Adrenal gland (tissue), 19 donors: ENCODE measurements at places on chromosomes 13 and 19. TPM values are rescaled to one million over a fixed set of nuclear protein-coding genes. Genes with fewer than 3 reads are reported as not detected.
A peak's percentile ranks its signal among the peaks of the same experiment; 100 is the strongest.

- no peaks in the 10 kb centered on the region for H3K36me3 ChIP-seq
- DNase-seq, result no peak
- H3K4me3 ChIP-seq, result no peak overlapping the region
- H3K4me1 ChIP-seq, result no peaks in the 10 kb centered on the region
- H3K27me3 ChIP-seq, result peaks cover 6% of the 10 kb centered on the region
Observed at GRCh38 chr19:41701401-41702075, 6.9 kb upstream of the CEACAM5 start.

NFIX gene
- 1.3 TPM for total RNA-seq

KLK4 gene
- not detected for total RNA-seq

FFAR2 gene
- total RNA-seq, result not detected

GRCh38 chr19:46909356-46909755 lies 48.6 kb downstream of the ARHGAP35 start:
- no peak for DNase-seq
- no peak overlapping the region for H3K4me3 ChIP-seq
- H3K36me3 ChIP-seq, result no peaks in the 10 kb centered on the region
- no peaks in the 10 kb centered on the region for H3K27me3 ChIP-seq

DNA sequence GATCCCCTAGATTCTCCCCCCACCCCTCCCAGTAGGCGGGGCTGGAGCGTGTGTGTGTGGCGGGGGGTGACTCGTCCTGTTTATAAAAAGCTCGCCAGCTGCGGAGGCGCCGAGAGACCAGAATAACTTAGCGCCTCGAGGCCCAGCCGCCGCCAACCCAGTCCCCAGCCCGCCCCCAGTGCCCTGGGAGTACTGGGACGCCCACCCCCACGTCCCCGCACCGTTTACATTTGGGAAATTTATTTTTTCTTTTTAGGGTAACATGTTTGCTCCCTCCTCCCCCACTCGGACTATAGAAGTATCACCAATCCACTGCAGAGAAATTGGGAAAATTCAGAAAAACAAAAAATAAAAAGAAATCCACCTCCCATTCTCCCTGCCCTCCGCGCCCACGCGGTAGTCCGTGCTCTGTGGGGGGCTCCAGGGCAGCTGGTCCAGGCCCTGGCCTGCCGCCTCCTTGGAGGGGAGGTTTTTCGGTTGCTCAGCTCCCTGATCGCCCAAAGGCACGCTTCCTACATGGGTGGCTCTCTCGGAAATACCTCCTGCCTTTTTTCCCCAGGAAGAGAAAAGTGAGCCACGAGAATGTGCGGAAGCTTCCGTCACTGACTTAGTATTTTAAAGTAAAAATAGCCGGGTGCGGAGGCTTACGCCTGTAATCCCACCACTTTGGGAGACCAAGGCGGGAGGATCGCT lies 1.5 kb upstream of the RAB3A start:
- no peaks in the 10 kb centered on the region for H3K36me3 ChIP-seq
- peaks cover 19% of the 10 kb centered on the region for H3K4me1 ChIP-seq
- no peaks in the 10 kb centered on the region for H3K27me3 ChIP-seq

DNA sequence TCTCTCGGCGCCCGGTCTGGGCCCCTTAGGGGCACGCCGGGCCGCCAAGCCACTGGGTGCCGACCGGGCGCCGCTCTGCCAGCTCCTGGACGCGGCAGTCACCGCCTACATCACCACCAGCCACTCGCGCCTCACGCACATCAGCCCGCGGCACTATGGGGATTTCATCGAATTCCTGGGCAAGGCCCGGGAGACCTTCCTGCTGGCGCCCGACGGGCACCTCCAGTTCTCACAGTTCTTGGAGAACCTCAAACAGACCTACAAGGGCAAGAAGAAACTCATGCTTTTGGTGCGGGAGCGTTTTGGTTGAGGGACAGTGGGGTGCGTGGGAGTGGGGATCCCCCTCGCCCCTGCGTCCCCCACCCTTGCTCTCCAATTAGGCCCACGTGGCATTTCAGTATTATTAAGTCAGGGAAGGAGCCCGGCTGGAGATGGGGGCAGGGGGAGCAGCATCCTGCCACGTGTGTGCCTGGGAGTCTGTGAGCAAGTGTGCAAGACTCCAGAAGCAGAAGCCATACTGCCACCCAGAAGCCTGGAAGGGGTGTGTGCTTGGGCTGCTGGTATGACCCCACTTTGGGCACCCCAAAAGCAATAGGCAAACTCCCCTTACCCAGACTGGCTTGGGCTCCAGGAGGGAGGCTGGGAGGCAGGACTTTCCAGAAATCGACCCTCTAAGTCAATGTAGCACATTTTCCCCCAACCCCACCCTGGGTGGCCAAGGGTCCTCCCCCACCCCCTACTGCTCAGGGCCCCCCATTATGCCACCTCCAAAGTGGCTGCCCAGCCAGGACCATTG lies 35.7 kb downstream of the ZSWIM4 start:
- H3K27ac ChIP-seq, result no peak overlapping the region
- peaks cover 29% of the 10 kb centered on the region for H3K4me1 ChIP-seq
- no peak for DNase-seq
- H3K27me3 ChIP-seq, result no peaks in the 10 kb centered on the region
- no peaks in the 10 kb centered on the region for H3K36me3 ChIP-seq
- H3K4me3 ChIP-seq, result no peak overlapping the region

NAXD gene
- total RNA-seq, result 55.0 TPM

DNA sequence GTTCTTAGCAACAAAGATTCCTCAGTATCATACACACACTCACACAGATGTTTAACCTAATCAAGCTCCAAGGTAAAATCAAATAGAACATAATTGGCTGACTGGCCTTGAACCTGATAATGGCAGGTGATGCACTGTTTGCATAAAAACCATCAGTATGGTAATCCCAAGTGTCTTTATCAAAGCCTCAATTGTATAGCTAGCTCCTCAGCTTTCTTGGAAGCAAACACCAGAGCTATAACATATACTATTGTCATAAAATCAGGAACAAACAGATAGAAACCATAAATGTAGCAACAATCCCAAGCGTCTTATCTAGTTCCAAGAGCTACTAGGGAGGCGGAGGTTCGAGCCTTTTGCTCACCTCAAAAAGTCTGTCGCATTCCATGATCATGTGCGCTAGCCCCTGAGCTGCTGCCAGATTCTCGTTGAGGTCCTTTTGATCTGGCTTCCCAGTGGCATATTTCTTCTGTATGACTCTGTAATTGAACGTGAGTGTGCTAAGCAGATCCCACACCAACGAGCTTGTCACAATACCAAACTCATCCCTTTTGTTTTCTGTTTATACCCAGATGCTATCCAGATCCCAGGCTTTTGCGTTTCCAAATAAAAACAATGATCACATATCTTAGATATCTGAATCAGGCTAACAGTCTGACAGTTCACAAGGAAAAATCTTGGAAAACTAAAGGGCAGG lies 95.3 kb downstream of the KL start:
- no peaks in the 10 kb centered on the region for H3K27me3 ChIP-seq
- H3K36me3 ChIP-seq, result peaks cover 71% of the 10 kb centered on the region
- H3K27ac ChIP-seq, result peak overlapping the region; percentile 70
- no peak for DNase-seq
- H3K4me1 ChIP-seq, result peaks cover 48% of the 10 kb centered on the region
- no peak overlapping the region for H3K4me3 ChIP-seq

DNA sequence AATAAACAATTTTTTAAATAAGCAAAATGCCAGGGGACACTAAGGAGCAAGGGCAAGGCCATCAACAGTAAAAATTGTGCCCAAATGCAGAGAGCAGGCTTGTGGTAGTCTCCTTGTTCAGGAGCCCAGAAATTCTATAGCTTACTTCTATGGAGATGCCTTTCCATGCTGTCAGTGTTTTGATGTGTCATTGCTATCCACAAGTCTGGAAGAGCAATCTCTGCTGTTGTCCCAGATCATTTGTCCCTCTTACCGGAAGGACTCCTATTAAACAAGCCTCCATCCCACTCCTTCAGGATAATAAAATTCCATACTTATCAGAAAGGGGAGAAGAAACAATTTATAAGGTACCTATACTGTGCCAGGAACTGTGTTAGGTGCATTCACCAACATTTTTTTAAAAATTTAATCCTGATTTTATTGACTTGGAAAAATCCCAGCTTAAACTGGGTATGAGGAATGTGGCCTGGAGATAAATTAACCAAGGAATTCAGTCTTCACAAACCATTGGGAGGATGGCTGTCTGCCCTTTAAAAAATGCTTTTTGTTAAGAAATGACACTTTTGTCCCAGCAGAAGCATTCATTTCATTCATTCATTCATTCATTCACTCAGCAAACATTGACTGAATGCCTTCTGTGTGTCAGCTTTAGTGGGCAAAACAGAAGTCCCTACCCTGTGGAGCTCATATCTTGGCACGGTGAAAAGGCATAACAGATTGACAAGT lies 26.8 kb upstream of the CYSLTR2 start:
- H3K4me3 ChIP-seq, result no peak overlapping the region
- H3K27ac ChIP-seq, result no peak overlapping the region
- H3K27me3 ChIP-seq, result no peaks in the 10 kb centered on the region
- DNase-seq, result no peak

DNA sequence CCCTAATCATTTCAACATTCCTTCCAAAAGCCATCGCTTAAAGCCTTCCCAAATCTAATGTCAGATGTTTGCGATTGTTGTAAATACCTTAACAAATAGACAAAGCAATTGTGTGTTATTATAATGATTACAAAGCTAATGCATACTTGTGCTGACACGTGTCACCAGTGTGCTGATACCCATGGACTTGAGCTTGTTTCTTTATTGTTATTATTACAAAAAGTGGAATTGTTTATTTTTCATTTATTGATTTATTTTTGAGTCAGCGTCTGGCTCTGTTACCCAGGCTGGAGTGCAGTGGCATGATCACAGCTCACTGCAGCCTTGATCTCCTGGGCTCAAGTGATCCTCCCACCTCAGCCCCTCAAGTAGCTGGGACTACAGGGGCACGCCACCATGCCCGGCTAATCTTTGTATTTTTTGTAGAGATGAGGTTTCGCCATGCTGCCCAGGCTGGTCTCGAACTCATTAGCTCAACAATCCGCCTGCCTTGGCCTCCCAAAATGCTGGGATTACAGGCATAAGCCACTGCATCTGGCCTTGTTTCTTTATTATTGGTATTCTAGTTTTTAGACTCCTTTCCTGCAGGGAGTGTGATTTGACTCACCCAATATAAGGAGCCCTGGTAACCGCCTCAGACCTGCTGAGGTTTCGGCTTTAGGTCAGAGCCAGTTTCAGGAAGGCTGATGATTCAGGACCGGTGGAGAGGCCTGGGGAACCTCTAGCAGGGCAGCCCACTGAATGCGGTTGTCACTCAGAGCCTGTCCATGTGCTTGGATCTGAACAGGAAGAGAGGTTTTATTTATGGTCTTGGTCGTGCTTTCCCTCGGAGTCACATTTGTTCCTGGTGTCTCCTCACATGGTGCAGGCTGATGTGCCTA lies 2.1 kb upstream of the FBXO17 start:
- no peak overlapping the region for H3K27ac ChIP-seq
- no peaks in the 10 kb centered on the region for H3K36me3 ChIP-seq
- H3K27me3 ChIP-seq, result peaks cover 4% of the 10 kb centered on the region
- H3K4me3 ChIP-seq, result no peak overlapping the region

FUZ gene
- 47.7 TPM for total RNA-seq

DNA sequence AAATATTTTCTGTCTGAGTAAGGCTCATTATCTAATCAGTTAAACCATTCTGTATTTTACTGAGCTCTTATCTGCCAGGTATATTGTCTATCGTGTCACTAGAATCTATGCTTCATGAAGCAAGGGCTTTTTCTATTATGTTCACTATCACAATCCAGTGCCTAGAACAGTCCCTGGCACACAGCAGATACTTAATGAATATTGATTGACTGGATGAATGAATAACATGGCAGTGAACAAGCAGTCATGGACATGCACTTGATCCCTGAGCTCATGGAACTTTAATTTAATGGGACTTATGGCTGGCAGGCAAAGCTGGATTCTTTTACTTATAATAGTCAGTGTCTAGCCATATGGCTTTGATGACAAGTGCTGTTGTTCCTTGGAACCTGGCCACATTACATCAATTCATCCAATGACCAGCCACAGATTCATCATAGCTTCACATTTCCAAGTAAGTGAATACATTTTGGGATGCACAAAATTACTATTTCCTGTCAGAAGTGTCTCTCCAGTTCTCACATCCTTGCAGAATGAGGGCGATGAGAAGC lies 214.8 kb downstream of the COG6 start:
- H3K4me1 ChIP-seq, result no peaks in the 10 kb centered on the region
- H3K27me3 ChIP-seq, result no peaks in the 10 kb centered on the region
- no peak overlapping the region for H3K27ac ChIP-seq
- H3K4me3 ChIP-seq, result no peak overlapping the region
- no peaks in the 10 kb centered on the region for H3K36me3 ChIP-seq

PSG2 gene
- not detected for total RNA-seq

DNA sequence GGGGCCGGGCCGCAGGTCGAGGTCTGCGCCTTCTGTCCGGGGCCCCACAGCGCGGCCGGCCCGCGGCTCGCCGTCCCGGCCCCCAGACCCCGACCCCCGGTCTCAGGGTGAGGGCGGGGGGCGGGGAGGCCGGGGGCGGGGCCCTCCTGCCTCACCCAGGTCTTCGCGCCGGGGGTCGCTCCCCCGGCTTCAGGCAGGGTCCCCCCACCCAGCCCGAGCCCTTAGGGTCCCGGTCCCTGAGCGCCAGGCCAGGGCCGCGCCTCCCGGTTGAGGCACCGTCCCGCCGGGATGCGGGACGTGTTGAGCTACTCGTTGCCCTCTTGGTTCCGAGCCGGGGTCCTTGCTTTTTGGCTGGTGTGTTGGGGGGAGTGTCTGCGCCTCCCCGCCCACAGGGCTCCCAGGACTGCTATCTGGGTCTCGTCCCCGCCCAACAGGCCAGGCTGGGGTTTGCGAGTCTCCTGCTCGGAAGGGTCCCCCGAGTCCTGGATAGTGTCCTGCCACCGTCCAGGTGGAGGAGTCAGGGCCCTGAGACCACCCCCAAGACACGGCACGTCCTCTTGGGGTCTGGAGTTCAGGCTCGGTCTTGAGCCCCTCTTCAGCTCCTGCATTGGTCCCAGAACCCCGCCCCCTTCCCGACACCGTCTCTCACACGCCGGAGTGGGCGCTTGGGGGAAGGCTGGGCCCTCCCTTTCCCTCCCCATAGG lies 452 bp downstream of the PIAS4 start:
- H3K4me3 ChIP-seq, result peak overlapping the region; percentile 91
- peaks cover 14% of the 10 kb centered on the region for H3K36me3 ChIP-seq
- H3K4me1 ChIP-seq, result peaks cover 31% of the 10 kb centered on the region
- H3K27me3 ChIP-seq, result no peaks in the 10 kb centered on the region

DNA sequence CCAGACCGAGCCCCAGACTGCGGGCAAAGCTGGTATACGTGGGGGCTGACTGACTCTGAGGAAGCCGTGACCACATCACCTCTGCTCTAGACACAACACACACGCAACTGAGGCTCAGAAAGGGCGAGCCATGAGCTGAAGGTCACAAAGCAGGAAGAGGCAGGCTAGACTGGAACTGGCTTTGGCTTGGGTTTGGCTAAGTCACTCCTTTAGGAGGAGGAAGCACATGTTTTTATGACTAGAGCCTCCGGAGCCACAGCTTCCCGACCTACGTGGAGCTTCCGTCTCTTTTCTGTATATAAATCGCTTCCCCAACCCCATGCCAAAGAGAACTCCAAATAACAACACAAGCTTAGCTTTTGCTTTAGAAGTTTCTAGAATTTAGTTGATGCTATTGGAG lies 48.0 kb downstream of the RFX2 start:
- H3K27ac ChIP-seq, result no peak overlapping the region
- no peaks in the 10 kb centered on the region for H3K27me3 ChIP-seq
- H3K4me3 ChIP-seq, result no peak overlapping the region
- DNase-seq, result peak; percentile 63
- no peaks in the 10 kb centered on the region for H3K36me3 ChIP-seq
- H3K4me1 ChIP-seq, result peaks cover 20% of the 10 kb centered on the region
